ENCODE measurements at places on chromosomes 2 and 18.

DNA sequence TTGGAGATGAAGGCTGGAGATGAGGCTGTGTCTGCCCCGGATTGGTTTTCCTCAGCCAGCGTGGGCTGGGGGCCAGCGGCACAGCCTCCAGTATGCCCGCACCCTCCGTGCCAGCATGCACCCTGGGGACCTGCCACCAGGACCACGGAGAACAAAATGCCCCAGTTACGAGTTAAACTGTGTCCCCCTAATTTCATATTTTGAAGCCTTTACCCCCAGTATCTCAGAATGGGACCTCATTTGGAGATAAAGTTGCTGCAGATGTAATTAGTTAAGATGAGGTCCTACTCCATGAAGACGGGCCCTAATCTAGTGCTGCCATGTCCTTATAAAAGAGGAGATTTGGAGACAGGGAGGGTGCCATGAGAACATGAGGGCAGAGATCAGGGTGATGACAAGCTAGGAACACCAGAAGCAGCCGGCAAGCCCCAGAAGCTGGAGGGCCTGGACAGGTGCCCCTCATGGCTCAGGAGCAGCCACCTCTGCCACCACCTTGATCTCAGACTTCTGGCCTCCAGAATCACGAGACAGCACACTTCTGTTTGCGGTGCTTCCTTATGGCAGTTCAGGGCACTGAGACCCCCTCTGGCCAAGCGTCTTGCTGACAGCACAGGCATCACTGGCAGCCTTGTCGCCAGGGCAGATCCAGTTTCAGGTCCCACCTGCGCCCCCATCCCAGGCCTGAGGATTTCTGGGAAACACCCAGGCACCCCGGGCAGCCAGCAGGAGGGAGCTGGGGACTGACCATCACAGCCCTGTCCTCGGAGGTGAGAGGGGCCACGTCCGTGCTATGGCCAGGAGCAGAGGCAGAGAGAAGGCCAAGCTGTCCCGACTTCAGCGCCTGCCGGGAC, 29.4 kb downstream of the KIF1A start:
- DNase-seq = no peak

DNA sequence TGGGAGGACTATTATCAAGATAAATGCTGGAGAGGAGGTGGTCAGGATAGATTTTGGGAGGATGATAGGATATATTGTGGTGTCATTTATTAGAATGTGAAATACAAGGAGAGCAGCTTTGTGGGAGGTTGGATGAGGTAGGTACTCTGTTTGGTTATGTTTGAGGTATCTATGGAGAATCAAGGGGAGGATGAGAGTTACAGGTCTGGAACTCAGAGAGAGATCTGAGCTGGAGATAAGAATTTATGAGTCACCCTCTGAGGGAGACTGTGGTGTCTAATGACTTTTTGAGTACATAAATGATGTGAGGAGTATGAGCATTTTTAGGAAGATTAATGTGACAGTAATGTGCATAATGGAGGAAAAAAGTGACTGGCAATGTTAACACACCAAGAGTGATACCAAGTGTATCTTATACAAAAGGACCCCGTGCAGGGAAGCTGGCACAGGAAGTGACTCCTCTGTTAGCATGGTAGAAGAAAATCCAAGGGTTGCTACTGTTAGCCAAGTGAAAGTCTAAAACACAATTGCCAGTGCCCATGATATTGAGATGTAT, 48.2 kb downstream of the CRIM1 start:
- no peak for DNase-seq

DNA sequence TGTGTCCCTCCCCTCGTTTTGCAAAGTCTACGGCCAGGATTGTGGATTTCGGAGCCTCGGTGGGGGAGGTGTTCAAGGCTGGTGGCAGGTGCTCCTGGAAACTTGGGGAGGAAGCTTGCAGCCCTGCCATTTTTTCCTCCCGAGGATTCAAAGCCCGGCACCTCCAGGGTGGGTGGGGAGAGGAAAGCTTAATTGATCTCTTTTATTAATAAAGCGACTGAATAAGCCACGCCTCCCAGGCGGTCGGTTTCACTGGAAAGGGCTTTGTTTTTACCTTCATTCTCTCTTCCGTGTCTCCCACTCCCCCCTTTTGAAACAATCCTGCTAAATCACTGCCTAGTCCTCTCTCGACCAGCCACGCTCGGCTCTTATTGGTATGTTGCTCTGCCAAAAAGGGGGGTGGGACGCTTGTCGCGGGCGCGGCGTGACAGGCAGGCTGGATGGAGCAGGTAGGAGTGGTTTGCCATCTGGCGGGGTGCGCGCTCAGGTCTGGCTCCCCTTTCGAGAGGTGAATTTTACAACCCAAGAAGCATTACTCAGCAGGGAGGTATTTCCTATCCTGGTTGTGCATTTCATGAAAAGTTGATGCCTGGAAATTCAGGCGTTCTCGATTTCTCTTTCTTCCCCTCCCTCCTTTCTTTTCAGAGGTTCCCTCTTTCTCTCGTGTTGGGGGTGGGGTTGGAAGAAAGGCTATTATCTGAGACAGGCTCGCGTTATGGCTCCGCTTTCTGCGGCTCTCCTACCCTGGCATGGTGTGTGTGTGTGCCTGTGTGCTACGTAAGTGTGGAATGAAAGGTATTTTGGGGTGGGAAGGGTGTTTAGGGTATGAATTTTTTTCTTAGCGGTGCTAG, 1.4 kb downstream of the NEDD4L start:
- peak; percentile 95 for DNase-seq

DNA sequence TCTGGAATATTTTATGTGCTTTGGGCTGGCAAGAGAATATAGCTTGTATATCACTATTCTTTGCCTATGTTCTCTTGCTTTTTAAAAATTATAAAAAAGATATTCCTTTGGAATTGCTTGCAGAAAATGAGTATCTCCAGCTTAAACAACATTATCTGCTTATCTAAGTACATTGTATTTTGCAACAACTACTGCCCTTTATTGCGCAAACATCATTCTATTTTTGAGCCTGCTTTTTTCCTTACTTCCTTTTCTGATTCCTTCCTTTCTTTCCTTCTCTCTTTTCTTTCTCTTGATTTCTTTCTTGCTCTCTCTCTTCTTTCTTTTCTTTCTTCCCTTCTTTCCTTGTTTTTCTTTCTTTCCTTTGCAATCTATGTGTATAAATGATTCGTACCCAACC, 74.0 kb downstream of the UNC80 start:
- no peak for DNase-seq

Measured in NCI-H1417 (cell line).